ENCODE measurements at places on chromosomes 3 and 15.

GRCh38 chr3:131081224-131081623 lies 54.5 kb downstream of the NEK11 start:
- no peak for DNase-seq

DNA sequence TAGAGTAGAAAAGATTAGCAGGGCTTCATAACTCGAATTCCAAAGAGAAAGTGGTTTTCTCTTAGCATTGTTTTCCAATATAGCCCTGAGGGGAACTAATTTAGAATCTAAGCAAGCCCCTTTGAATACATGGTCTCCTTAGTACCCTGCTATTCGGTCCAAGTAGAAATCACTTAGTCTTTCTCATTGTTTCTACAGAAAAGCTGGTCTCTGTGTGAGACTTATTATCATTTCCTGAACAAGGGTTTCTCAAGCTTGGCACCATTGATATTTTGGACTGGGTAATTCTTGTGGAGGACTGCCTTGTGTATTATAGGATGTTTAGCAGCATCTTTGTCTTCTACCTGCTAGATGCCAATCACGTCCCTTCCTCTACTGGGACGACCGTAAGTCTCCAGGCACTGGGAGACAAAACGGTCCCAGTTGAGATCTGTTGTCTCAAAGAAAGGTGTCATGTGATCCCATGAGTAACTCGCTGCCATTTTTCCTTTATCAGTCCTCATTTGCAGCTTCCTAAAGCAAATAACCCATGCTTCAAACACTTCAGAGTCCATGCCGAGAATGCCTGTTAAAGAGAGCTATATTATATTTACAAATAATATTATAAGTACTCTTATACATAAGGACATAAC lies 230.7 kb upstream of the SLCO3A1 start:
- DNase-seq: no peak

- DNase-seq: no peak
Measured at GRCh38 chr15:30924353-30924752, 20.6 kb downstream of the FAN1 start.

DNA sequence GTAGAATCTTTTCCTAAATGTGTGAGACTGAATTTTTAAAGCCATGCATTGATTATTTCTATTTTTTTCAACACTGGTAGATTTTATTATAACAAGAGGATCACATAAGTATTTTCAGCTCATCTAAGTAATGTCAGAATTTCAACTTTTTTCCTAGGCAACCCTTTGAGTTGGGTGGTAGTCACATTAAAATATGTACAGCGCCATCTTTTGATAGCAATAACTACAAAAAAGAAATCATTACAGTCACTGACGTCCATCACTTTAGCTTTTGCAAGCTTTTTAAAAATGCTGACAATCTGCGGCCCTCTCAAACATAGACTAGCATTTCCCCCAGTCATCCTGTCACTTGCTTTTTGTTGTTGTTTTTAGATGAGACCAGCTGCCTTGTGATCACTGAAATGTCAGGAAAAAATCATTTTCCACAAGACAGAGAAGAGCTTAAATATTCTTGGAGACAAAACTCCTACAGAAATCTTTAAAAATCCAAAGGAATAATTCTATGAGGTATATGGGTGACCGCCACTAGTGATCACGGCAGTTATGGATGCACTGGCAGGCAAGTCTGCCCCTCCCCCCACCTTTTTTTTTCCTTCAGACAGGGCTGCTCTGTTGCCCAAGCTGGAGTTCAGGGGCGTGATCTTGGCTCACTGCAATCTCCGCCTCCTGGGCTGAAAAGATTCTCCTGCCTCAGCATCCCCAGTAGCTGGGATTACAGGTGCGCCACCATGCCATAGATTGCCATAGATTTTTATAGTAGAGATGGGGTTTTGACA lies 384.0 kb upstream of the KCNMB2 start:
- DNase-seq: no peak

DNA sequence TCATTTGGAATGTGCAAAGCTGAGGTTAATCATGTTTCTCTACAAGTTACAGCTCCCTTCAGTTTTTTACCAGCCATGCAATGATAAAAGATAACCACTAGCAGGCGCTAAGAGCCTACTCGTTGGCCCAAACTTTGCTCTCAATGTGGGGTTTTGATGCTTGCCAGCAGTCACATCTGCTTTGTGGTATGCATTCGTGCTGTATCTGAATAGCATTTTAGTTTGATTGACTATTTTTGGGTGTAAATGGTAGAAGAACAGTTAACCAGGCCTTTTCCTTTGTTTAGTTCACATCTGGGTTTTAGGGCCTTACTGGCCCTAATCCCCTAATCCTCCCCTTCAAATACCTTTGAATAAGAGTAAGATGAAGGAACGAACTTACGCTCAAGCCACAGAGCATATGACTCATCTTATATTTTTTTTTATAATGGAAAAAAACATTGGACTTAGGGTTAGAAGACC lies 4.4 kb upstream of the CLDN11 start:
- peak; percentile 21 for DNase-seq

DNA sequence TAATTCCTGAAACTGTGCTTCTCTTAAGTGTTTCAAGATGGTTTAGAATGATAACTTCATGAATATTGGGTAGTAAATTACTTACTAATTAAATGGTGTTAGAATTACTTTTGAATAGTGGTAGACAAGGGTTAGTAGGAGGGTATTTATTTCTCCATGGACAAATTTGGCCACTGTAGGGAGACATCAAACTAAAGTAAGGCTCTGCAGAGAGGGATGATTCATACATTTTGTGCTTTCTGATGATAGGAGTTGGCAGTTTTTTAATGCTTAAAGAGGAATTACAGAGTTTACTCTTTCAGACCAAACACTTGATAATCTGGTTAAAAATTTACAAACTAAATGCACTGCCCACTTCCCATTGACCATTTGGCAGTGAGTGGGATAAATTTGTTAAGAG lies 127.6 kb downstream of the NAALADL2 start:
- DNase-seq: no peak

GRCh38 chr3:178058629-178059028 lies 477.6 kb upstream of the KCNMB2 start:
- DNase-seq: no peak

- no peak for DNase-seq
Measured at GRCh38 chr15:48674876-48675275, 29.4 kb upstream of the FBN1 start.

DNA sequence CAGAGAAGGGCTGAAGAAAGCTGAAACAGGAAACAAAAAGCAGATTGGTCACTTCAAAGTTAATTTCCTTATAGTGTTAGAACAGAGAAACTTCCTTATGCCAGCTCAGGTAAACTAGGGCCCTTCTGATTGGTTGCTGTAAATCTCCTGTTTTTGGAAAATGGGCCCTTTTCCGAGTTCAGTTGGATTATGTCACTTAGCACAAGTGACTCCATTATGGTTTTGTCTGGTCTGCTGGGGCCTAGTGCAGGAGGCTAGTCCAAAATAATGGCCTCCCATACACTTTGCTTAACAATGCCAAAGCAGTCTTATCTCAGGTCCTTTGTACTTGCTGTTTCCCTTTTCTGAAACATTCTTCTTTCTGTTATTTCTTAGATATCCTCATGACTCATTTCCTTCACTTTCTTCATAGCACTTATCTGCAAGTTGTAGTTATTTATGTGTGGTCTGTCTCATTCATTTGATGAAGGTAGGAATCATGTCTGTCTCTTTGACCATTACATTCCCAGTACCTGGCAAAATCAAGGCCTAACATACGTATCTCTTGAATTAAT lies 7.7 kb upstream of the DCP1A start:
- DNase-seq: no peak

DNA sequence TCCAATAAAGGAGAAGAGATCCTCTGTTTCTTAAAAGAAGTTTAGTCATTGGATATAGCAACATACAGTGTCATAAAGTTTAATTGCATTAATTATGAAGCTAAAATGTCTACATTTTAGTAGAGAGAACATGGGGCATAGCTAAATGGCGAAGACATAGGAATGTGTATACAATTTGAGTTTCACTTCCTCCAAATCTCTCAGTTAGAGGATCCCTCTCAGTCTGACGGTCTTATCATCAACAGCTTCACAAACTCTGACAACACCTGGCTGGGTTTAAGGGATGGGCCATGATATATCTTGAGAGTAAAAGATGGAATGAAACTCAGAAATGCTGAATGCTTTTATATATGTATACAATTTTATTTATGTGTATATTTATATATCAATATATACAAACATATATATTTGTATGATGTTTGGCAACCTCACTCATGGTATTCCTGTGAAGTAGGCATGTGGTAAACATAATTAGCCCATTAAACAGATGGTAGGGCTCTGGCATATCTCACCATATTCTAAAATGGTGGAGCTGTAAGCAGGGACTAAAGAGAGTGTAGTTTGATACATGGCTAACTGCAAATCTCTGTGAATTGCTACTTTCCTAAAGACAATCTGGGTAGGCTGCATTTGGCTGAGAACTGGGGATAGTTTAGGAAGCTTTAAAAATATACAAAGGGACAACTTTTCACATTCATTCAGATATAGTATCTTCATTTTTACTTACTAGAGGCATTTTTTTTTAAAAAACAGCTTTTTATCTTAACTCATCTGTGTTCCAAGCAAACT lies 111.6 kb downstream of the TIGIT start:
- DNase-seq: no peak

- DNase-seq: no peak
Measured at GRCh38 chr3:195131176-195131575, 139.8 kb downstream of the XXYLT1 start.

DNA sequence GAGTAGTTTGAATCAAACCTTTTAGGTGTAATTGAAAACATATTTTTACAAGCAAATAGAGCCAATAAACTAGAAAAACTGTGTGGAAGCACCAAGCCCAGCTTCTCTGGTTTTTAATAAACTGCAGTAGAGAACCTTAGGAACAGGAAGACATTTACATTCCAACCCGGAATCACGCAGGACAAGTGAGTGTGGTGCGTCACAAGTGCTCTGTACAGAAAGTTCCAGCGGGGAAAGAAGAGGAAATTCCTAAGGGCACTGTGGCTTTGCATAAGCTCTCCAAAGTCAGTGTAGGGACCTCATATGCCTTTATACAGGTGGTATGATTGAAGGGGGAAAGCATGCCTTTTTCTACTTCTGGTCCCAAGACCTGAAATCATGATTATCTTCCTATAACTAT lies 21.6 kb downstream of the COL8A1 start:
- DNase-seq: no peak

- no peak for DNase-seq
Measured at GRCh38 chr3:184345317-184346144, 8.1 kb downstream of the FAM131A start.

- DNase-seq: no peak
Measured at GRCh38 chr15:96870580-96870979, 540.1 kb downstream of the NR2F2 start.

- DNase-seq: no peak
Measured at GRCh38 chr3:184786280-184786941, 25.6 kb upstream of the VPS8 start.

DNA sequence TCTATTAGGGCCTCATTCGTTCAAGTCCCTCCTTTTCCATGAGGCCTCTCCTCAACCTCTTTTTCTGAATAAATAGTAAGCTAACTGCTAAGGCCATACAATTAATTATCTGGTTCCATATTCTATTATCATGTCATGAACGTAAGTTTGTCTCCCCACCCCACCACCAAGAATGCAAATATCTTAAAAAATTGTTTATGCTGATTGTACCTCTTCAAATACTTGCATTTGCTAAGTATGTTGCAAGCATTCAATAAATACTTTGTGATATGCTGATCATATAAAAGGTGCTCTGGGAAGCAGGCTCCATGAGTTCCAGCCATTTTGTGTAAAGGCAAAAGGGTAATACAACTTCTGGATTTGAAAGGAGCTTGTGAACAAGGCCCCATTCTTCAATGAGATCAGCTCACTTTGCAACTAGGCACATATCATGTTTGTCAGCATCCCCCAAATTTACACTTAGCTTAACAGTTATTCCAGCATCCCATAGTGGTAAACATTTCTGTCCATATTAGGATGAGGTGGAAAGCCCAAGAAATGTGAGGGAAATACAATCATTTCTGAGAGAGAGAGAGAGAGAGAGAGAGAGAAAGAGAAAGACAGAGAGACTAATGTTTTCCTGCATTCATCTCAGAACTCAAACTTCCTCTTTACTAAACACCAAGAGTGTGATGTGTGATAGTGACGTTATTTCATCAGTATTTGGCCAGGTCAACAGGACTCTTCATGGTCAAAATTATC lies 33.2 kb downstream of the SLC12A8 start:
- DNase-seq: no peak

DNA sequence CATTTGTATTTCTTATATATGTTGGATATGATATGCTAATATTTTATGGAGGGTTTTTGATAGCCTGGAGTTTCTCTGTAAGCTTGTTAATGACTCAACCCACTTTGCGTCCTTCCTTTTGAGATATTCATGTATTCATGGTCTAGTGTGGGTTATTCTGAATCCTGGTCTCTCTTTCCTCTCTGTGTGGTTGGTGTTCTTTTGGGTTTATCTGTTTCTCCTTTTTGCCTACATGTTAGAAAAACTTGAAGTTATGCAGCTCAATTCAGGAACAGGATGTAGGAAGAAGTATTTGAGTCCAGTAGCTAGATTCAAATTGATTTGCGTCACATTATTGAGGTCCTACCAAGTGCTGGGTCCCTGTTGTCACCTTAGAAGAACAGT lies 28.1 kb downstream of the CMTM7 start:
- DNase-seq: no peak

DNA sequence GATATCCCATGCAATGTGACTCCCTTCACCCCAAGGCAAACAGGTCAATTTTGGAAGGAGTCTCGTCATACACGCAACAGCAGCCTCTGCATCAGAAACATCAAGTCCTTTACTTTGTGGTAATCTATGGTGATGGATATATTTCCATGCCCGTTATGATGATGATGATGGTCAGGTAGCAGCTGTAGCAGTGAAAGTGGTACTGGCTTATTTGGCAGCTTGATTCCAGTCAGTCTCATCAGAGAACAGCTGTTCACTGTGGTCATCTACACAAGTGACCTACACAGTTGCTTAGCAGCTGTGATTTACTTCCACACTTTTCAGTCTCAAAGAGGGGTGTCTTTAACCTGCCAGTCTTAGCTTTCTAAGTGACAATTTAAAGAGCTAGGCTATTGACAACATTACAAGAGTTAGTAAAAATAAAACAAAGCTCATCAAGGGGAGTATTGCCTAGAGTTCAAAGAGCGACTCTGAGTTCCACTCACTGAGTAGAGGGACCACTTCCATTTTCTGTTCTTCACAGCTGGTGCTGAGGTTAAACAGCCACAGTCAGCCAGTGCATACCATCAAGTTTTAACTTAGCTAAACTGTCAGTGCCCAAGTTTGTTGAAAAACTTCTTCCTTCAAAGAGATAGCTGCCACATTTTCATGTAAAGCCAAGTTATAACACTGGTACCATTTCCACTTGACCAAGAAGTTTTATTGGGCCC lies 587.4 kb upstream of the KCNMB2 start:
- no peak for DNase-seq
